ENCODE measurements at places on chromosomes 4 and X.

DNA sequence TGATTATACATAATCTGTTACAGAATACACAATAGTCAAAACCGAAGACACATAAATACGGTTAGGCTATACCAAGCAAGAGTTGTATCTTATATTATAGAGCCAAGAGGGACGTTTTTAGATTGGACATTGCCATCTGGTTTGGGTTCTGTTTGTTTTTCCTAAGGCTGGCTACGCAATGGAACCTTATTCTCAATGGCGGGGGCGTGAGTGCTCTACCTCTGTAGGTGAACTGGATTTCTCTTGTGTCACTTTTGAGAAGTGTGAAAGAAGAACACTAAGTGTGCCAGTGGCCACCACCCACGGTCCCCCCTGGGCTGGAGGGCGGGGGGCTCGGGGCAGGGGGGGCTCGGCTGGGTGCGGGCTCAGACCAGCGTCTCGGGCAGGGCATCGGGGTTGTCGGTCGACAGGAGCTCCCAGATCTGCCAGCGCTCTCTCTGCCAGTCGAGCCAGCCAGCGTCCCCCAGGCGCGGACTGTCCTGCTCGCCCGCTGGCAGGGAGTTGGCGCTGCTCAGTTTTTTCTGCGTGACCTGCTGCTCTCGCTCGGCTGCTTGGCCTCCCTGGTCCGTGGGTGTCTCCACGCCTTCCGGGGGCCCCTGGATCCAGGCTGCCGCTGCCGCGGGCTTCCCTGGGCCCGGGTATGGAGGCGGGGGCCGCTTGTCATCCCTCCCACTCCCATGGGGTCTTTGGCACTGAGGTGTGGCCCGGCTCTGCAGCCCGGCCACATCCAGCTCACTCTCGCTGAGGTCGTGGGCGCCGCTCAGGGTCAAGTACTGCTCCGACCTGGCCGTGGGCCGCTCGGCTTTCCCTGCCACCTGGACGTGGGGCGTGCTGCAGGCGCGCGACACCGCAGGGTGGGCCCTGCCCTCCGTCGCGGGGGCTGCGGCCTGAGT is 27.6 kb downstream of the HCCS start:
- no peak for DNase-seq

DNA sequence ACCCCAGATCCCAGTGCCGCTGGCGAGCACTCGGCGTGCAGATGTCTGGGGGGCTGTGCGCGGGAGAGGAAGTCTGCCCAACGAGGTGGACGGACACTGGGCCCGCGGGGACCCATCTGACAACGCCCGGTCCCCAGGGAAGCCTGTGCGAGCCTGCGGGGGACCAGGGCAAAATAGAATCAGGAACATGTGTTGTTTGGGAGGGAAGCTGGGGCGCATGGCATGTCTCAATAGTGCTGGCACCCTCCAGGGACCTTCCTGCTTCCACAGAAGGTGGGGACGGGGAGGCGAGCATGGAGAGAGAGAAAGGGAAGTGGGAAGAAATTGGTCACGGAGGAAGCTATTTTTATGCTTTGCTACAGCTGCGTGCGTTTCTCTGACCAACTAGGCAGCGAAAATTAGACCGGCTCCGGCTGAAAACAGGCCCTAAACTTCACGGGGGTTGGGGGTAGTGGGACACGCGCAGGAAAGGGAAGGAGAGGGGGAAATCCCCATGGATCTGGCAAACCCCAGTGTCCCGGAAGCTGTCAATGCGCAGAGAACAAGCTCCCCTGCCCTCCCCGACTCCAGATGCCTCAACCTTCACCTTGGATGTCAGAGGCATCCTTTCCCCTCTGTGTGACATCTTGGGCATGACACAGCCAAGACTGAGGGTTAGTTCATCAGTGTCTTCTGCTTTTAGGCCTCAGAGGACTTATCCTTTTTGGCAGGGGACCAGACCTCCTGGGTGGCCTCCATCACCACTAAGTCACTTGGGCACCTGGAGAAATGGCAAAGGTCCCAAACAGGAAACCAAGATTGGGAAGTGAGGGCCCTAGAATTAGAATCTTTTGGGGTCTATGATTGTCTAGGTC is 169.8 kb upstream of the BCOR start:
- DNase-seq: no peak

DNA sequence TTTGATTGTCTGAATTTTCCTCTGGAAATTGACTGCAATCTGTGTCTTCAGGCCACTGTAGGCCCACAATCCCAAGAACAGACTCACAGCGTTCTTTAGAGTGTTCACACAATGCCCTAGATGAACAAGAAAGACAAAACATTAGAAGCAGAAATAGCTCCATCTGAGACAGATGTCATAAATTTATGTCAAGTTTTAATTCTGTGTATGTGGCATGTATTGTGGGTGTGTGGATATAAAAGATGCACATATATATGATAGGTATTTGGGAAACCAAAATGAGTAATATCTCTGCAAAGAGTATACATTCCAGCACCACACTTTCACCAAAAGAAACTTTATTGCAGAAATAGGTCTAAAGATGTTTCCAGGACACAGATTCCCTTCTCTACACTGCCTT is 176.1 kb downstream of the CORIN start:
- DNase-seq: no peak

GRCh38 chr4:56272003-56272402 is 115.3 kb downstream of the AASDH start:
- no peak for DNase-seq

- DNase-seq: no peak
Measured at GRCh38 chr4:107094332-107094731, 58.2 kb upstream of the DKK2 start.

GRCh38 chr4:115575851-115576250 is 462.4 kb upstream of the NDST4 start:
- no peak for DNase-seq

- DNase-seq: no peak
Measured at GRCh38 chr4:18930487-18930886, 908.9 kb upstream of the LCORL start.

GRCh38 chrX:100208076-100208475 is 202.0 kb downstream of the PCDH19 start:
- DNase-seq: no peak

DNA sequence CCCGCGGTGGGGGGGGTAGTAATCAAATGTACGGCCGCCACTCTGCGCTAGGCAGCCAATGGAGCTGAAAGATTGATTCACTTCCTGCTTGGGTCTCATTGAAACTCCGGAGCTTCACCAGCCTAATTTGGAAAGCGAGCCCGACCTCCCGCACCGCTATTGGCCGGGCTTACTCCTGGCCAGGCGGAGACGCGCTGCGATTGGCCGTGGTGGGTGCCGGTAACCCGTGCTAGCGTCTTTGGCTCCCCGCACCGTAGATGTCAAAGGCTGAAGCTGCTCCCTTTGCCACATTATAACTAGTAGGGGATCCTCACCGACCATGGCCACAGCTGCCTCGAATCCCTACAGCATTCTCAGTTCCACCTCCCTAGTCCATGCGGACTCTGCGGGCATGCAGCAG is at the start of gene POU3F4:
Gene POU3F4, plus strand, starts transcription at position 285 of the 400 bp plus-strand sequence. Its CDS starts 35 bp downstream, at position 320.
- no peak for DNase-seq

- DNase-seq: no peak
Measured at GRCh38 chr4:16684097-16684496, 214.3 kb downstream of the LDB2 start.

DNA sequence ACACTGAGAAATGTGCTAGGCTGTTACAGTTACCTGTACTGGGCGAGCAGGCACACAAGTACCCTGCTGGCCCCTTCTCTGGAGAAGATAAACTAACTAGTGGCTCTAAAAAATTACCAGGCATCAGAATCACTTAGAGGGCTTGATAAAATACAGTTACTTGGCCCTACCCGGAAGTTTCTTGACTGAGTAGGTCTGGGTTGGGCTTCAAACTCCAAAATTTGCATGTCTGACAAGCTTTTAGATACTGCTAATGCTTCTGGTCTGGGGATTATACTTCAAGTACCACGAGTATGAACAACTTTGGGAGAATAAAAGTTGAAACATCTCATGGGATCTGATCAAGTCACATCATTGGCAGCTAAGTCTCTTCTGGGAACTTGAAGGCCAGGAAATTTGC is 30.8 kb downstream of the CEP135 start:
- no peak for DNase-seq

DNA sequence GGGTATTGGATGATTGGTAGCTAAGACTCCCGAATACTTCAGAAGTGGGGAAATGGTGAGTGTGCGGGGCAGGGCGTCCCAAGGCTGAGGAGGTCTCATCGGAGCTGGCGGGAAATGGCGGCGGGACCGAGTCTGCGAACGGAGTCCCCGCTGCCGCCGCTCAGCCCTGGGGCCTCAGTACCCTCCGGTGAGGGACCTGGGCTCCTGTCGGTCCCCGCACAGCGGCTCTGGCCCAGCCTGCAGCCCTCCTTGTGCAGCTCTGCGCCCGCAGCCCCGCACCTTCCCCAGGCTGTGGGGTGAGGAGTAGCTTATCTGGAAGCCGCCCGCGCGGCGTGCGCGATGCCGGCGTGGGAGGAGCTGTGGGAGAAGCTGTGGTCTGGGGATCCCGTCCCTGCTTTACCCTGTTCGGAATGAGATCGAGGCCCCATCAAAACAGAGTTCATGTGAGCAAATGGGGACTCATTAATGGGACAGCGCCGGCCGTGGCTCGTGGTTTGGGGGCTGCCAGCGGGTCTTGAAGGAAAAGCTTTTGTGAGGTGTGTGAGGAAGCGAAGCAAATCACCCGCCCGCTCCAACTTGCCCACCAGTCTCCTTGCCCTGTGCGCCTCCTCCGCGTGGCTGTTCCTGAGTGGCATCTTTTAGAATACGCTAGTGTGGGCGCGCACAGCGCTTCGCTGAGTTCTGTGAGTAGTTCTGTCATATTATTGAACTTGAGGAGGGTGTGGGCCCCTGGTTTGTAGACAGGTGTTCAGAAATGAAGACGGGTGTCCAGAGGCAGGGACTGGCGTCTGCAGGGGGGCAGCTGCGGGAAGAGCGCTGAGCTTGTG is 531 bp downstream of the ZNF141 start:
- no peak for DNase-seq

DNA sequence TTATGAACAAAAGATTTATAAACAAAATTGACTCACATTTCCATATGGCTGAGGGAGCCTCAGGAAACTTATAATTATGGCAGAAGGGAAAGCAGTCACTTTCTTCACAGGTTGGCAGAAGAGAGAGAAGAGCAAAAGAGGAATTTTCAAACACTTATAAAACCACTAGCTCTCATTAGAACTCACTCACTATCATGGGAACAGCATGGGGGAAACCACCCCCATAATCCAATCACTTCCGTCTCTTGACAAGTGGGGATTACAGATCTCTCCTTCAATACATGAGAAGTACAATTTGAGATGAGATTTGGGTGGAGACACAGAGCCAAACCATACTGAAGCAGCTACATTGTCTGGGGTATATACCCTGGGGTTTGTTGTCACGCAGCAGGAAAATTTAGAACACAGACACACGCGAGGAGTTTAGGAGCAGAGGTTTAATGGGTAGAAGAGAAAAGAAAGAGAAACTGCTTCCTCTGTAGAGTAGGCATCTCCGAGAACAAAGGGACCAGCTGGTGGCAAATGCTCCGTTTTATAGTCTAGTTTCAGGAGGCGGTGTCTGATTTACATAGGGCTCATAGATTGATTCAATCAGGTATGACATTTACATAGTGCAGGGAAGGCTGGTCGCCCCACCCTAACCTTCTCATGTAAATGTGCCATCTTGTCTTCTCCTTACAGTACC is 2277.7 kb upstream of the AGA start:
- DNase-seq: no peak

DNA sequence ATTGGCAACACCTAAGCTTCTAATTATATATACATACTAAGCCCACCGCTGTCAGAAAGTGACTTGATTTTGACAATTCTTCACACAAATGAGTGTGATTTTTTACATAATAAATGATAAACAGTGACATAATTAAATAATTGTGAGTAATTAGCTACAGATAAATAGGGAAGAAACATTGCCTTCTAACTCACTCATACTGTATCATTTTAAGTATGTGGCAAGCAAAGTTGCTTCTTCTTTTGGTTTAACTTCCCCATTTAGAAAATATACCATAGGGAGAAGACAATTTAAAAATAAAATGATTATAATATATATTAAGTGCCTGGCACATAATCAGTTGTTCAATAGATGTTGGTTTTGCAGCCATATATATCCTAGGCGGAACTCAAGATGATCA is 644.2 kb downstream of the FSTL5 start:
- no peak for DNase-seq

GRCh38 chr4:165784672-165785071 is 88.4 kb upstream of the TLL1 start:
- DNase-seq: no peak

DNA sequence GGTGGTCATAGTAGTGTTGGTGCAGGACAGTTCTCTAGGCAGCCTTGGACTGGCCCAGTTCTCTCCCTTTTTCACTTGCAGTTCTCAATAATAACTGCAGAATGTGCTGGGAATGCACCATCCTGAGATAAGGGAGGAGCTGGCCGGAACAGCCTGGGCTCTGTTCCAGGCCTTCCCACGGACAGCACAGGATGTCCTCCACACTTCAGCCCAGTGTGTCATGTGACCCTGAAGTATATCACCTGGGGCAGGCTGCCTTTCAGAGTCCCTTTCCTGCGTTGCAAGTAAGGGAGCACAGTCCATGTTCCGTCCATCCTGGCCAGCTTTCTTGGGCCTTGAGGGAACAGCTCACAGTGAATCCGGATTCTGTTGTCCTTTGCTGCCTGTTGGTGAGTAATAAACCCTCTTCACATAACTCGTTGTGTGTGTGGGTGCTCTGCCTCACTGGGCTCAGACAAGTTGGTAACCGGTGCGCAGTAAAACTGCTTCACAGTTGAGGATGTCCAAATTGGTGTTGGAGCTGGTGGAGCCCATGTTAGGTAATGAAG is 32.3 kb upstream of the BBS12 start:
- DNase-seq: peak; percentile 41

DNA sequence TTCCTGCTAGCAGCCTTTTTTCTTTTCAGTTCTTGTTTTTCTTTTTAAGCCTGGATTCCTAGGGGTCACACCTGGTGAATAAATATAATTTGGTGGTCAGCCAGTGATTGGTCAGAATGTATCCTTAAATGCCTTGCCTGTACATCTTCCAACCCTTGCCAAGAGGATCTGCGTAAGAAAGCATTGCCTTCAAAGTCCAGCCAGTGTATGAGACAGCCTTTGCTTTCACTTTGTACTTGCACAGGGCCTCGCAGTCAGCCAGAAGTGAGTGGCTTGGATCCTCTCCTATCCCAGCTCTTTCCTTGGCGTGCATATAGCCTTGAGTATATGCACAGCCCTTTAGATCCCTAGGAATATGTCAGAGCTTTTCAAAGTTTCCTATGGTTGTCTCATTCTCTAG is 22.2 kb downstream of the KANTR start:
- DNase-seq: no peak

- DNase-seq: no peak
Measured at GRCh38 chr4:5212255-5213013, 161.2 kb downstream of the STK32B start.

DNA sequence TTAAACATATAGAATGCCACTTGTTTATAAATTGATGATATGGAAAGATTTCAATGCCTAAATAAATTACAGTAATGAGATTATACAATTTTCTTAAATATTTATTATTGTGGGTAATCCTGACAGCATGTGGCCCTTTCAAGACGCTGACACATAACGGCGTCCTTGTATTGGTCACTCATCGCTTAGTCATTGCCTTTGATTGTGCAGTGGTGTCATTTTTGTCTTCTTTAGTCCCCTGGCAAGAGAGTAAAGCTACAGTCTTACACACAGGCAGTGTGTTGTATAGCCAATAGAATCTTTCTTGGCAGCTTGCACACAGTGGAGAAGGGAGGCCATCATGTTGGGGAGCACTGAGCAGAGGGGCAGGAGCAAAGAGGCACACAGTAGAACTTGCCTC is 361.8 kb upstream of the GALNT7 start:
- no peak for DNase-seq

All from urinary bladder (tissue), 4 donors.